ENCODE measurements at places on chromosomes 2 and 18. TPM values are rescaled to one million over a fixed set of nuclear protein-coding genes. Genes with fewer than 3 reads are reported as not detected.

DNA sequence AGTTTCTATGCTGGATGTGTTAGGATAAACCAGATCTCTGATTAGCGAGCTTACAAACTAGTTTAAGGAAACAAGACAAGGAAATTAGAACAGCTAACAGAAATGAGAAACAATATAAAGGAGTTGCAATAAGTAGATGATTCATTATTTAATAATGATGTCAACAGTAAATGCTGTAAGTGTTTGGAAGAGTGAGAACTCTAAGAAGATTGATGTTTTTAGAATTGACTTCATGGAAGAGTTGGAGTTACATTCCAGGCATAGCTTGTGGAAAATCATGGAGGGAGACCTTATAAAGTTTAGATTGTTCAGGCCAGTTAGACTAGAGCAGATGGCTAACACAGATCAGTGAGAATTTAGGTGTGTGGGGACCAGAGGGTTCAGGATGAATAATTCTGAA, 32.6 kb downstream of the PPP1R1C start:
- DNase-seq = no peak

GRCh38 chr2:109170645-109171044, 41.6 kb downstream of the SH3RF3 start:
- no peak for DNase-seq

- peak; percentile 27 for DNase-seq
Observed at GRCh38 chr2:120291401-120292311, 39.0 kb downstream of the RALB start.

- DNase-seq = no peak
Observed at GRCh38 chr2:26196683-26197418, 24.0 kb downstream of the GAREM2 start.

DNA sequence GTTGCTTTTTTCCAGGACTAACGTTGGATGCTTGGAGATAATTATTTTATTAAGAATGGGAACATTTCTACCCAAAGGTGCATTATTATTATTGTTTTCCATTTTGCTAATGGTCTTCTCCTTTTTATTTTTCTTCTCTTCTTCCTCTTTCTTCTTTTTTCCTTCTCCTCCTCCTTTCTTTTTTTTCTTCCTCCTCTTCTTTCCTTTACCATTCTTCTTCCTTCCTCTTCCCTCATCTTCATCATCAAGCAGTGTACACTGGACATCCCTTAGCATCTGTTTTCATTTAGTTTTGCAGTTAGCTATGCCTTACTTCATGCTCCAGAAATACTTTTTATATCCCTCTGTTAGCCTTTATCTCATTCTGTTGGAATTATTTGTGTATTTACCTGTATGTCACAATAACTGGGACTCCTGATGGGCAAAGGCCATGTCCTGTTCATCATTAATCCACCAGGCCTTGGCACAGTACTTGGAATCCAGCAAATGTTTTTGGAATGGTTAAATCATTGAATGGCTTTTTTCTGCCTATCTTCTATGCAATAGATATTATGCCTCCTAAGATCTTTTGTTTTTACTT, 162.7 kb downstream of the CAMKMT start:
- DNase-seq = no peak

- DNase-seq = no peak
Observed at GRCh38 chr2:236887953-236888793, 197.5 kb upstream of the COPS8 start.

DNA sequence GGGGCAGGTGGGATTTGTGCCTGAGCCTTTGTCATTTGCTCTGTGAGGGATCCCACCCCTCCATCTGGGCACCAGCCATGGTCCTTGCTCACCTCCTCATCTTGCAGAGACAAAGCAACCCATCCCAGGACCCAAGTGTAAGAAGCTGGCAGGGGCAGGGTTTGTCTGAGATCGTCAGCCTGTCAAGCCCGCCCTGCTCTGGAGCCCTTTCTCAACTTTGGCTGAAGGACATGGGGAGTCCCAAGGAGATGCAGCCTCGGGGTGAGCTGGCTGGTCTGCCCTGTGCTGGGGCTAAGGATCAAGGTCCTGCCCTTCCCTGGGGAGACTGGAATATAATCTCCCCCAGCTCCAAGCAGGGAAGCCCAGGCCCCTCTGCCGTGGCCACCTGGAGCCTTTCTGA, 86.0 kb downstream of the CAPN13 start:
- no peak for DNase-seq

The FMNL2 gene
- total RNA-seq = 14.3 TPM

- no peak for DNase-seq
Observed at GRCh38 chr2:116160657-116161056, 1653.8 kb upstream of the DDX18 start.

DNA sequence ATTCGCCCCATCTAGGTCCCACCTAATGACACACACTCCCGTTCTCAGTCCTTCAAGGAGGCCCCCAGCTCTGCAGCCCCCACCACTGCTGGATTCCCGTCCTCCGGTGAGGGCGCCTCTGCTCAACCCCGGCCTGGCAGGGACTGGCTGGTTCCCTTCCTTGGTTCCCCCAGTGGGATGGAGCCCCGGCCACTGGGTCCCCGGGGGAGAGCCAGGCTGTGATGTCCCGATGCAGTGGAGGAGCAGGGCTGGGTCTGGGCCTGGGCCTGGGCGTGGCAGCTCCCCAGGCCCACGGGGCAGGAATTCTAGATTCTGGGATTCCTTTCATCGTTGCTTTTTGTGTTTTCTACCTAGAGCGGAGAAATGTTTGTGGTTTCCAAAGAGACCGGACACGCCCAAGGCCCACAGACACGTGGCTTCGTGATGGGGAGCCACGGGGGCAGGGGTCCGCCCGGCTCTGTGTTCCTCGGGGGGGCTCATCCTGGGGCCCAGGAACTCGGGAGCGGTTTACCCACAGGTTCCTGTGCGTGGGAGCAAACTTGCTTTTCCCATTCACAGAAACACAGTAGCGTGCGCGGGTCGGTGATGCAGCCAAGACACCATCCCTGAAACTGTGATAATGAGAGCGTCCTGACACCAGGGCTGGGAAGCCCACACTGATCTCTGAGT, 67.0 kb downstream of the SLC66A2 start:
- DNase-seq = no peak

All from activated T-helper 2 cell treated with anti-CD3 and anti-CD28 coated beads, Interferon-gamma antibody, Interleukin-2, Interleukin-4, amounts not matched to agents 10 μg/mL and 5 μg/mL and 100 μg/mL, durations not matched to agents 14 hours and 24 hours and 36 hours (primary cell).